Psoas muscle (tissue), 8 donors: ENCODE measurements at places on chromosomes 1 and 21.
A peak's percentile ranks its signal among the peaks of the same experiment; 100 is the strongest.

DNA sequence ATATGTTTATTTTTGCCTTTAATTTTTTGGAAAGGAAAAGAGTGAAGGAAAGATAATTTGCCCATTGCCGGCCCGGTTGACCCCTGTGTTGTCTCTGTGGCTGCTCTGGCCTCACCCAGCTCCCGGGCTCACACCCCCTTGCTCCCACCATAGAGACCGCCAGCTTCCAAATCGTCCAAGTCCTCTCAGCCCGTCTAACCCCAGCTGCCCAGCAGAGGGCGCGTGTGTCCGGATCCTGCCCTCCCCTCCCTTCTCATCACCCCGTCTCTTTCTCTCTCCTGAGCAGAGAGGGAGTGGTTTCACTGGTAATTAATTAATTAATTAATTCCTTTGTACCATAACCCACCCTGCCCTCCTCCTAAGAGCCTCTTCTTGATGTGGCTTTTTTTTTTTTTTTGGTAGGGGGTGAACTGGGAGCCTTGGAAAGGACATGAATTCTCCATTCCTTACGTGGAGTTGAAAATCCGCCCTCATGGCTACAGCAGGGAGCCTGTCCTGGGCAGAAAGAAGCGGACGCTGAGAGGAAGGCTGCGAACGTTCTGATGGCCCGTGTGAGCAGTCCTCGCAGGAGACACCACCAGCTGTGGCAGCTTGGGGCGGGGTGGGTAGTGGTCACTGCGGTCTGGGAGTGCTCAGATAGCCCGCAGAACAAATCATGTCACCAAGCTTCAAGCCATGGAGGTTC lies 45.9 kb downstream of the KIAA0040 start:
- no peaks in the 10 kb centered on the region for H3K4me1 ChIP-seq
- DNase-seq, result peak; percentile 61
- no peaks in the 10 kb centered on the region for H3K36me3 ChIP-seq
- no peak overlapping the region for H3K27ac ChIP-seq
- no peaks in the 10 kb centered on the region for H3K27me3 ChIP-seq

DNA sequence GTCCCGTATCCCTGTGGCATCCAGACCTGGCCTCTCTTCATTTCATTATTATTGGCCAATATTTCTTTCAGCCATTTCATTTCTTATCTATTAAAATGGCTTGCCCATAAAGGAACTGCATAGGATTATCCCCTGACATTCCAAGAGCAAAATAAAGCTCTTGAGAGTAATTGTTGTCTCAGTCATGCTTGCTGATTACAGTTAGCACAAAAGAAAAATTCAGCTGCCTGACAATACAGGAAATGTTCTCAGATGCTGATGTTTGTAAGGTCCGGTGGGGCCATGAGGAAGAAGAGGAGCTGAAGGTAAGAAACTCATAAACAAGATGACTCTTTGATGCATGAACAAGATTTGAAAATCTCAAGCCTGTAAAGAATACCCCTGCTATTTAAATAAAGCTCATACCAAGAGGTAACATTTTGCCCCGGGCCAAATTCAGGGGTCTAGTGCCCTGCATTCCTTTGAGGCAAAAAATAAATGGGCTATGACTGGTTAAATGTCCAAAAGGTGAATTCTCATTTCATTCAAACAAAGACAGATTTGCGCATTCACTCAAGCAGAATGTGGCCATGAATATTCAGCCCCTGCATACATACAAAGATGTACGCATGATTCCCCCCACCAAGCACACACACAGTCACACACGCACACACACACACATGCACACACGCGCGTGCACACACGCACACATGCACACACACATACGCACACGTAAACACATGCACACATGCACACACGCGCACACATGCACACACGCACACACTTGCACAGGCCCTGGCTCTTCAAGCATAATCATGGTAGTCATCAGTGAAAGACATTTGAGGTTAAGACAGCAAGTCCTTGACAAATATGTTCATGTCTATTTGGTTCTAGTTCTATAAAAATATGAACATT lies 44.8 kb downstream of the KCNJ15 start:
- DNase-seq, result no peak
- H3K4me1 ChIP-seq, result no peaks in the 10 kb centered on the region
- no peaks in the 10 kb centered on the region for H3K36me3 ChIP-seq
- H3K4me3 ChIP-seq, result no peak overlapping the region

GRCh38 chr1:67814121-67814772 lies 19.0 kb downstream of the GNG12 start:
- no peaks in the 10 kb centered on the region for H3K36me3 ChIP-seq
- DNase-seq, result no peak
- no peaks in the 10 kb centered on the region for H3K27me3 ChIP-seq
- peaks cover 26% of the 10 kb centered on the region for H3K4me1 ChIP-seq

GRCh38 chr1:111032295-111032897 lies 68.7 kb upstream of the LRIF1 start:
- no peaks in the 10 kb centered on the region for H3K36me3 ChIP-seq
- no peak for DNase-seq
- no peaks in the 10 kb centered on the region for H3K27me3 ChIP-seq
- H3K27ac ChIP-seq, result no peak overlapping the region
- no peaks in the 10 kb centered on the region for H3K4me1 ChIP-seq
- no peak overlapping the region for H3K4me3 ChIP-seq

- H3K27ac ChIP-seq, result no peak overlapping the region
- no peaks in the 10 kb centered on the region for H3K27me3 ChIP-seq
- DNase-seq, result peak; percentile 74
- H3K4me1 ChIP-seq, result peaks cover 5% of the 10 kb centered on the region
Measured at GRCh38 chr1:21270086-21270689, 20.1 kb downstream of the ECE1 start.
